ENCODE measurements at places on chromosomes 2 and 18.

GRCh38 chr18:10872304-10872703 is 277.1 kb downstream of the PIEZO2 start:
- no peak for DNase-seq

- no peak for DNase-seq
Observed at GRCh38 chr18:22830511-22830910, 102.6 kb upstream of the RBBP8 start.

DNA sequence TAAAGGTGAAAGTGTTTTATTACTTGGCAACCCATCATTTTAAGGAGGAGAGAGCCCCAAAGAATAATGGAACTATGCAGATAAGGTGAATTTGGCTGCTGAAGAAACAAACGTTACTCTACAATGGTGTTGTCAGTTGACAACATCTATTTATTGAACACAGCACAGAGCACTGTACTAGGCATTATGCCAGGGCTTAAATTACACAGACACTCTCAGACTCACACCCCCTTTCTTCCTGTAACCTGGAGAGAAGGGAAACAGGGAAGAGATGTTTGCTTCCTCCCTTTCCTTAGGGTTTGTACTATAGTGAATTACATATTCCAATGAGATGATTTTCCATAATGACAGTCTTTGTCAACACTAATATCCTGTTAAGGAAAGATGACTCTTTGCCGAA is 94.0 kb upstream of the ATP5MC3 start:
- DNase-seq, result no peak

- no peak for DNase-seq
Observed at GRCh38 chr2:229422063-229422462, 151.0 kb upstream of the PID1 start.

DNA sequence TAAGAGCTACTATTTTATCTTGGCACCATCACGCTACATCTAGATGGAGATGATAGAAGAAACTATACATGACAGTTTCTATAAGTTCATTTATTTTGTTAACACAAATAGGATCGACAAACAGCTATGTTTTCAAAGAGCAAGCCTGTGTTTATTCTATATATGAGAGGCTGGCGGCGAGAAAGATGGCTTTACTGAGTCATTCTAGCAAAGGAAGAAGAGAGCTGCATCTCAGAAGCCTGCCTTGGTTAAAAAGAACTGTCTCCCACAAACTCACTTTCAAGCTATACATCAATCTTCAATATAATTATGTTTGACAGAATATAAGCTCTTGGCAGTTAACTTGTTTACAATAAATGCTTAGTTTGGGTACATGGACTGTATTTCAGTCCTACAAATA is 13.0 kb downstream of the SATB2 start:
- no peak for DNase-seq

GRCh38 chr2:94982675-94983074 is 42.8 kb upstream of the MAL start:
- no peak for DNase-seq

GRCh38 chr2:635687-636621 is 41.3 kb downstream of the TMEM18 start:
- DNase-seq, result no peak

- no peak for DNase-seq
Observed at GRCh38 chr2:217795067-217795466, 207.7 kb downstream of the TNS1 start.

- DNase-seq, result no peak
Observed at GRCh38 chr2:62396880-62397279, 109.1 kb downstream of the TMEM17 start.

GRCh38 chr2:106130251-106130998 is 63.7 kb downstream of the UXS1 start:
- DNase-seq, result no peak

- no peak for DNase-seq
Observed at GRCh38 chr18:3279201-3280185, 17.6 kb downstream of the MYL12B start.

GRCh38 chr2:214649440-214650205 is 159.9 kb downstream of the BARD1 start:
- peak; percentile 12 for DNase-seq

DNA sequence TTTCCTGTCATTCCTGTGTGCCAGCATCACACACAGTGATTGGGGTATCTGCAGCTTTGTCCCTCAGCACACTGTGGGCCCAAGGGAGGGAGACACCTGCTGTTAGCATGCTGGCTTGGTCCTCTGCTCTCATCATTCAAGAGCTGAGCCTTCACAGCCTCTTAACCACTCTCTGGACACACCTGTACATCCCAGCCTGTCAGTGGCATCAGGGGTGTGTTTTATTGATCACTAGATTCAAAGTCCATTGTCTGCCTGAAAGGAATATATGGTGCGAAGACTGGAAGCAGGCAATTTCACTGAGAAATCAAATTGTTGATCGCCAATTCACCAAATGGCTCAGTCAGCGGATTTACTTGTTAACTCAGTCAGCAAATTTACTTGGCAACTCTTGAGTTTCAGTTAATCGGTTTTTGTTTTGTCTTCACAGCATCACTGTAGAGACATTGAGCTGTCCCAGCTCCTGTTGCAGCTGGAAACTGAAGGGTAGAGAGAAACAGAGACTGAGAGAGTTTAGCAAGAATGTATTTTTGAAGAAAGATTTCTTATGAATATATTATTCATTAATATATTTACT is 56.3 kb upstream of the TMEM200C start:
- DNase-seq, result no peak

GRCh38 chr2:240400371-240401161 is 34.9 kb upstream of the GPC1 start:
- DNase-seq, result no peak

- DNase-seq, result no peak
Observed at GRCh38 chr2:3288470-3289170, 89.0 kb downstream of the EIPR1 start.

Data from fibroblast of skin of left biceps (primary cell).